ENCODE measurements at places on chromosomes 2 and 18.
A peak's percentile ranks its signal among the peaks of the same experiment; 100 is the strongest.

DNA sequence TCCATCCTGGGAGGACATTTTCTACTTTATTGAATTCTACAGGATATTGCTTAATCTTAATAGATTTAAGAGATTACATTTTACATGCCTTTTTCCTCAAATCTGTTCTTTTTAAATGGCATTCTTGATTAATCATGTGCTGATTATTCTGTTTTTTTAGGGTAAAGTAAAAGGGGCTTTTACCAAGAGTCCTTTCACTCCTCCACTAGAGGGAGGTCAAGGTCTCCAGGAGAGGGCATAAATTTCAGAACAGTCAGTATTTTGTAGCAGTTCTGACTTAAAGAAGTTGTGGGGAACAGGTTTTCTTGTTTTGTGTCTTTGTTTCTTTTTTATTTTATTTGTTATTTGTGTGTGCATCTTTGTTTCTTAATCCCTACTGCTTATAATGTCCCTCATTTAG is 25.4 kb downstream of the WDR75 start:
- peak; percentile 5 for DNase-seq

DNA sequence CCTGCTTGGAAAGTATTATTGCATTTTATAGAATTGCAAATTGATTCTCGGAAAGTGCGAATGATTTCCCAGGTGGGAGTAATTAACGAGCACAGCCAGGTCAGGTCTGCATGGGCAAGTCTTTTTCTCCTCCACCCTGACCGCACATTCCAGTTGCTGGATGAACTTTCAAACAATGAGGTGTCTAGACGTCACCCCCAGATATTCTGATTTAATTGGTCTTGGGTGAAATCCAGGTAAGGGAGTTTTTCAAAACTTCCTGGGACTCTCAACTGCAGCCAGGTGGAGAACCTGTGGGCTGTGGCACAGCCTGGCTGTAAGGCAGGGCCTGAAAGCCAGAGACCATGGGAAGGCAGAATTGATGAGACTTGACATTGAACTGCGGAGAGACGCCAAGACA is 15.9 kb upstream of the RNF152 start:
- DNase-seq = no peak

DNA sequence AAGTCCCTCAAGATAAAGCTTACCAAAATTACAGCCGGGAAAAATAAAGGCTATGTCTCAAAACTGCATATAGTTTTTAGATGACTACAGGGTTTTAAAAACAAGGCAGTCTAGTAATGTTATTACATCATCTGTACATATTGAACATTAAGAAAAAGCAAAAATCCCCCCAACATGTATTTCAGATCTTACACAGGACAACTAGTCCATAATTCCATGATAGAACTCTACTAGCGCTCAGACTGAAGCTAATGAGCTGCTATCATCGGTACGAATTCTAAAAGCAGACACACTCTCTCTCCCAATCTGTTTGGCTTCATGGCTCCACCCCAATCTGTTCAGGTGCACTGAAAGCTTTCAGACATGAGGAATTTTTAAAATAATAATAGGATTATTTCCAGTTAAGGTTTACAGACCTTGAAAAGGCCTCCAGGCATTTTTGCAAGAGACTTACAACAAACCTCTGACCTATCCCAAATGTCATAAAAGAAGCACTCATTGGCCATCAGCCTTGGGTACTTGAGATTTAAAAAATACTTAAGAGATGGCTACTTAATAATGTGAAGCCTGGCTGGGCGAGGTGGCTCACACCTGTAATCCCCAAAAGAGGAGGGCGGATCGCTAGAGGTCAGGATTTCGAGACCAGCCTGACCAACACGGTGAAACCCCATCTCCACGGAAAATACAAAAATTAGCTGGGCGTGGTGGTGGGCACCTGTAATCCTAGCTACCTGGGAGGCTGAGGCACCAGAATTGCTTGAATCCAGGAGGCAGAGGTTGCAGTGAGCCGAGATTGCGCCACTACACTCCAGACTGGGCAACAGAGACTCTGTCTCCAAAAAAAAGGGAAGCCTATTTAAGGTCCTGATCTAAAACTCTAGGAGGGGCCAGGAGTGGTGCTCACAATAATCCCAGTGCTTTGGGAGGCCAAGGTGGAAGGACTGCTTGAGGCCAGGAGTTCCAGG is 2.0 kb downstream of the NPC1 start:
- no peak for DNase-seq

- DNase-seq = no peak
Observed at GRCh38 chr18:46134920-46135675, 30.9 kb downstream of the HAUS1 start.

GRCh38 chr2:100546469-100546868 is 16.3 kb upstream of the PDCL3 start:
- no peak for DNase-seq

GRCh38 chr2:85695691-85696668 is 1.8 kb downstream of the GNLY start:
- no peak for DNase-seq

GRCh38 chr18:32018331-32019250 is at the start of gene RNF125:
Gene RNF125, plus strand, starts transcription at chr18:32018825. Its CDS starts 39 bp downstream, at chr18:32018864.
- peak; percentile 91 for DNase-seq

Measured in CD4-positive, alpha-beta T cell treated with Interleukin-2 at 100 ng/mL for 4 hours (primary cell).